ENCODE measurements at places on chromosomes 16 and 17.

DNA sequence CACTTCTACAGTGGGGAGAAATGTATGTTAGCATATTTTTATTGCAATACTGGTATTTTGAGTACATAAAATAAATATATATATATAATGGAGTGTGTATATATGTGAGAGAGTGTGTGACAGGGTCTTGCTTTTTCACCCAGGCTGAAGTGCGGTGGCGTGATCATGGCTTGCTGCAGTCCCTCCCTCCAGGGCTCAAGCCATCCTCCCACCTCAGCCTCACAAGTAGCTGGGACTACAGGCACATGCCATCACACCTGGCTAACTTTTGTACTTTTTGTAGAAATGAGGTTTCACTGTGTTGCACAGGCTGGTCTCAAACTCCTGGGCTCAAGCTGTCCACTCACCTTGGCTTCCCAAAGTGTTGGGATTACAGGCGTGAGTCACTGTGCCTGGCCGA, 4.1 kb downstream of the CYLD start:
- no peak for DNase-seq

DNA sequence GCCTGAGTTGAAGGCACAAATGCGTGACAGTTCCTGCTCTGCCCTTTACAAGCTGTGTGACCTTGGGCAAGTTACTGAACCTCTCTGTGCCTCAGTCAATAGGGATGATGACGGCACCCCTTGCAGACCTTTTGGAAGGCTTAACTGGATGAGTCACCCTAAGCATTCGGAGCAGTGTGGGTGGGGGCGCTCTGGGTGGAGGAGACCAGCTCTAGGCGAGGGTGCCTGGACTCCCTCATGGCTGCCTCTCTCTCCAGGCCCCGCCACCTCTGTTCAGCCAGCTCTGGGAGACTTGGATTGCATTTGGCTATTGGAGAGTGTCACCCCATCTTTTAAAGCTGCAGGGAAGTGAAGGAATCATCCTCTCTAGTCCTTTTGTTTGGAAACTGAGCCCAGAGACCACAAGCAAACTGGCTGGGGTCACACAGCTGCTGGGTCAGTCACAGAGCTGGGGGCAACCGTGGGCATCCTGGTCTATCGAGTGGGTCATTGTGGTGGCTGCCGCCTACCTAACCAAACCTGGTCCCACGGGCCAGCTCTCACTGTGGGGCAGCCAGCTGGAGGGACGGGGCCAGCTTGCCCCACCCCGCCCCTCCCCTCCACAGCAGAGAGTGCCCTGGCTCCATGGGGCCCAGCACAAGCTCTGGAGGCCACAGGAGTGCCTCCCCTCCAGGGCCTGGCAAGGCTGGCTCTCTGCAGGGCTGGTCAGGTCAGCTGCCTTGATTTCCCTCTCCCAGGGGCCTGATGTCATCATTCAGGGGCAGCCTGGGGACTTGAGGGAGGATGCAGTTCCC, 20.2 kb upstream of the GSE1 start:
- no peak for DNase-seq

GRCh38 chr16:66517586-66518263, 32.2 kb downstream of the TK2 start:
- DNase-seq: no peak

DNA sequence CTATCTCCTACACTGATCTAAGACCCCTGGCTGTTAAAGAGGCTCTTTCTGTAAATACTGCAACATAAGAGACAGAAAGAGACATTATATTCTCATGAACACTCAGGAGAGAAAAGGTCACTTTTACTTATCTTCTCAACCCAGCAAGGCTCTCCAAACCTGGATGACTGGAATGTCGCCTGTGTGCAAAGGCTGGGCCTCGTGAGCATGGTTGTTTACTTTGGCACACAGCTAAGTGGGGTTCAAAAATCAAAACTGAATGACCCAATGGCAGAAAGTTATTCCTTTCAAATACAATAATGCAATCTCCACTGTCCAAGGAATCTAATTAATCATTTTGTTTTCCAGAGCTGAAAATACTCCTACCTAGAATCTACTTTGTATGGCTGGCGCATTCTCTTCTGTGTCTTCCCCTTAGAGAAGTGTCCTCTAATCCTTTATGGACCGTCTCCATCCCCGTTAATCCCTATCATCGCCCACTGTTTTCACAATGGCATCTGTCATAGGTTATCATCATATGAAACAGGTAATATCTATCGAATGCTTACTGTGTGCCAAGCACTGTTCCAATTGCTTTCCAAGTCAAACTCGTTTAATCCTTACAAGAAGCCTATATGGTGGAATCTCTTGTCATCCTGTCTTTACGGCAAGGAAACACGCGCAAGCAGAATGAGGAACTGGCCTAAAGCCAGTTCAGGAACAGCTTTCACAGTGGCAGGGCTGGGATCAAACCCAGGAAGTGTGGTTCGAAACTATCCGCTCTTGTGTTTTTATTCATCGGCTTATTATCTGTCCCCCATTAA, 1.3 kb downstream of the SLX4 start:
- DNase-seq: no peak

GRCh38 chr16:6114691-6115090, 1017.1 kb upstream of the EEF2KMT start:
- DNase-seq: no peak

Data from CD4-positive, alpha-beta T cell (primary cell).